Activated T-cell treated with anti-CD3 and anti-CD28 coated beads for 4 hours (primary cell): ENCODE measurements at places on chromosomes 6 and 20.

DNA sequence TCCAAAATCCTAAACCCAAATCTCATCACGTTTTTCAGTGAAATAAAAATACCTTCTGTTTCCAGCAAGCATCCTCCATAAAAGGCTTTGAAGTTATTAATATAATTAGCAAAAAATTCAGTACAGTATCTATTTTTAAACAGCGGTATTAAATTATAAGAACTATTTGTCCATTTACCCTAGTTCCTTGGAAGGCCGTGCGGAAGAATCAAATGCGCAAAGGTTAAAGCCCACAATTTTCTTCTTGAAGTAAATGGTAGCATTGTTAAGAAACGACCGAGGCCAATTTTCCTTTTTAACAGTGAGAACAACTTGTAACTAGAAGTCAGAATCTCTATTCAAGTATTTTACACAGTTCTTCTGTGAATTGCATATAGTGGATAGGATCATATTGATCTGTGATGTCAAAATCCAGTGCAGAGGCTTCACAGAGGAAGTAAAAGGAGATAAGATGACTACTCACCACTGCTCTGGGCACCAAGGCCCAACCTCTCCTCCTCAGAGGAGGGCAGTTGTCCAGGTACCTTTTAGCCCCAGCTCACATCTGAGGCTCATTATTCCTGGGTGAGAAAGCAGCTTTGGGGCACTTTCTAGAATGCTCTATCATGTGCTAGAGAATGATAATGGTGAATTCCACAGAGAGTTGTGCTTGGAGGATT, 36.3 kb downstream of the TNFAIP3 start:
- DNase-seq: no peak

DNA sequence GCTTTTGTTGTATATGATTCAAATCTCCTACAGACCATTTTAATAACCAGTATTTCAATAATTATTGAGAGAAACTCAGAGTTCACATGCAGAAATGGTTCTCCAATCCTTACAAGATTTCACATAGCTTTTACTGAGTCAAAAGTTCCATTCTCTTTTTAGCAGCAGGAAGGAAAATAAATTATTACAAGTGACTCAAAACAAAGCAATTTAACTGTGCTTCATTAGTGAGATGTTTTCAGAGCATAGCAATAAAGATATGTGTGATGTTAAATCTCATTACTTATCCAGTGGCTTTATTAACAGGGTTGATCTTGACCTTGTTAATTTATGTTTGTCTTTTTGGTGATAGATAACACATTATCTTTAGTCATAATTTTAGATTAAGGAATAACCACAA, 22.0 kb downstream of the KIF13A start:
- DNase-seq: no peak

DNA sequence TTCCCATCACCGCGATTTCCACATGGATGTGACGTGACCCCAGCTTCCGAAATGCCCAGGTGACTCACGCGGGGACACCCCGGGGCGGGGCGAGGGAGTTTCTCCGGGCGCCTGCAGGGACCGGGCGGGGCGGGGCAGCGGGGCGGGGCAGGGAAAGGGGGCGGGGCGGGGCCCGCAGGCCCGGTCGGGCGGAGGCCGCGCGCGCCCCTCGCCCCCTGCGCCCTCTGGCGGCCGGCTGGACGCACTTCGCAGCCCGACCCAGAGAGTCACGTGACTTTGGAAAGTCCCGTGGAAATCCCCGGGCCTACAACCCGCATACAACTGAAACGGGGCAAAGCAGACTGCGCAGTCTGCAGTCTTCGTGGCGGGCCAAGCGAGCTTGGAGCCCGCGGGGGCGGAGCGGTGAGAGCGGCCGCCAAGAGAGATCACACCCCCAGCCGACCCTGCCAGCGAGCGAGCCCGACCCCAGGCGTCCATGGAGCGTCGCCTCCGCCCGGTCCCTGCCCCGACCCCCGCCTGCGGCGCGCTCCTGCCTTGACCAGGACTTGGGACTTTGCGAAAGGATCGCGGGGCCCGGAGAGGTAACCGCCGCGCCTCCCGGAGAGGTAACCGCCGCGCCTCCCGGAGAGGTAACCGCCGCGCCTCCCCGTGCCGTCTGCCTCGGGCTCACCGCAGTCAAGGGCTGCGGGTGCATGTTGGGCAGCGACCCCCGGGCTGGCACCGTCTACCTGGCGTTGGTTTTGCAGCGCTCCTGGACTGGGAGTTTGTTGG, at the start of gene TNFAIP3:
TNFAIP3 (plus strand) TSS at position 346 of the 771 bp plus-strand sequence. CDS start 3,969 bp downstream, outside the sequence.
- DNase-seq: peak; percentile 94

DNA sequence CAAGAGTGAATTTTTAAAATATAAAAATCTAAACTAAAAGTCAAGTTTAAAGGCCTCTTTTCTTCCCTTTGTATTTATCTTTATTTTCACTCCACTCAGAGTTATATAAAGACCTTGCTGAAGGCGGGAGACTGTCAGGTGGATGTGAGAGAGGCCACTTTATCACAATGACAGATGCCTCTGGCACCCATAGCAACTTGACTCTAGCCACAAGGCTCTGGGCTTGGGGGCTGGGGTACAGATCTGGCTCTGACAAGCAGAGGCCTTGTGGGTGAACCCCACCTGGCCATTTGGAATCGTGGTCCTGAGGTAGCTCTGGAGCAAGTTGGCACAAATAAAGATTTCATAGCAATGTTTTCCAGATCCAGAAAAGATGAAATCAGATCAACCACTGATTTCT, 417.2 kb downstream of the RFPL4B start:
- no peak for DNase-seq

DNA sequence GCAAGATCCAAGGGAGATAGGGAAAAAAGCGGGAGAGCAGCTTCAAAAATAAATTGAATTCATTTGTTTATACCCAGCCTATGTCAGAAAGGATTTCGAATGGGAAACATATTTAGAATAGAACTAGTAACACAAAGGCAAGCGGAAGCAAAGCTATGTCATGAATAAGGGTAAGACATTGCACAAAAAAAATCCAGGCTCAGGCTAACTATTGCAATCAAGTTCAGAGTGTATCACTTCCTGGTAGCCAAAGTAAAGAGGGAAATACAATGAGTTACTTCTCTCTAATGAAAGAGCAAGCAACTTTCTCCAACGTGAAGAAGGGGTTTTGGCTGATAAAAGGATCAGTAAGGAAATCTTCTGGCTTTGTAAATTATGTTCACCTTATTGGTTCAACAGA, 212.8 kb downstream of the ZMYND8 start:
- no peak for DNase-seq

- no peak for DNase-seq
Measured at GRCh38 chr20:12175538-12175937, 257.8 kb downstream of the BTBD3 start.

GRCh38 chr6:162251257-162251656, 476.3 kb downstream of the PRKN start:
- DNase-seq: no peak

DNA sequence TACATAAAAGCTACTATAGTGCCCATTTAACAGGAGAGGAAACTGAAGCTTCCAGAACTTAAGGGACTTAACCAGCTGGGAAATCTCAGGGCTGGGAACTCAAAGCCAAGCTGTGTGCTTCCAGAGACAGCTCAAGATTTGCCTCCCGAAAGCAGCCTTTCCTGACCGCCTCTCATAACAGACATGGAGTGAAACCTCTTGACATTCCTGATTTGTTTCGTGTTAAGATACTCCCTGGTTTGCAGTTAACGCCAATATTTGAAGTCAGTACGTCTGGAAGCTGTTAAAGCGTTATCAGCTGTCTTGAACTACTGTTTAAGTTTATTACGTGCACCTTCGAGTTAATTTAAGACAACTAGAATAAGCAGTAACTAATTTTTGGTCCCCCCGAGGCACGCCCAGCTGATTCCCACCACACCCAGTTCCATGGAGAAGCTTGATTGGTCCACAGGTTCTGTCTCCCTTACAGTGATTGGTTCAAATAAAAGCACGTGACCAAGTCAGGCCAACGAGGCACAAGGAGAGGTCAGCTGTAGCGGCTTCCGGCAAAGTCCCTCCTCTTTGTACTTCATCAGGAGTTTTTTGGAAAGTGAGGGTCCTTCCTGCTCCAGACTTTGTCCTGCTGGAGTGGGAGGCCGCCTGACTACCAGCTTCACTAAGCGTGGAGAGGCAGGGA, 8.9 kb upstream of the TCP11 start:
- DNase-seq: no peak

DNA sequence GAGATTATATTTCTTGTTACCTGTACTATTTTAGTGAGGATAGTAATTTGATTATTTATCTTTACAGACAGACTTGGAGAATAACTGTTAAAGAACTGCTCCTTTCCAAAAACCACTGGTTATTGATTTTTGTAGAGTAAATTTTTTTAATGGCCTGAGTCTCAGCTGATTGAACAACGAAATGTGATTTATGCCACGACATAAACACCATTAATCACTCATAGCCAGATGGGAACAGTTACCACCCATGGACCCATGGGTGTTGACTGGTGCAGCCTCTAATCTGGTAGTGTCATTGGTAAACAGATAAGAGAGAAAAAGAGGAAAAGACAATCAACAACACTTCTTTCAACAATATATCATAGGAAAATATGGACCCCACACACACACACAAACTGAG, 101.4 kb upstream of the BEND6 start:
- DNase-seq: no peak

DNA sequence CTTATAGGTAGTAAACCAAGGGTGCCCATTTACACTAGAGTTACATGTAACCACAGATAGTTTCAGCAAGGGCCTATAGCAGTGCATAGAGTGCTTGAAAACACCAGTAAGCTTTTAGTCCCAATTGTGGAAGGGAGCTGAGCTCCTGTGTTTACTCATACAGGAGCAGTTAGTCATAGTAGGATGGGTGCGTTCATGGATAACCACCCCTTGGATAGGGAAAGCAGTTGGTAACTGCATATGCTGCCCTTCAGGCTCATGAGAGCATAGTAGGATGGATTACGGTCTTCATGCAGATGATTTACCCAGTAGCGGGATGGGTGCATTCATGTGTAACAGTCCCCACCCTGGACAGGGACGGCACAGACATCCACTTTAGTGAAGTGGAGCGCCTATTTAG, 45.1 kb downstream of the OR2B6 start:
- DNase-seq: no peak

DNA sequence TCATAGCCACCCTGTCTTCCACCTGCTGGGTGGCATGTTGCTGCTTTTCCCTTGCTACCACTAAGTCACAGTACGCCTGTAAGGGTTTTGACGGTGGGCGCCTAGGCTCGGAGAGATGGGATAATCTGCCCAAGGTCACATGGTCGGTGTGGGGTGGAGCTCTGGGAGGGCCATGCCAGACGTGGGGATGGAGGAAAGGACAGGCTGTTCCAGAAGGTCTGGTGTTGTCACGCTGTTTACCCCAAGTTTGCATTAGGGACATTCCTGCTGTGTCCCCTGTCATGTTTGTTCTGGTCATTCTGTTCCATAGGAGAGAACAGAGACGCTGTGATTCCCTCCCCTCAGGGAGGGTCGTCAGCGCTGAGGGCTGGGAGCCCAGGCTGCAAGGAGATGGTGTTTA, 16.1 kb downstream of the IP6K3 start:
- no peak for DNase-seq

GRCh38 chr6:124131259-124131658, 327.6 kb downstream of the NKAIN2 start:
- no peak for DNase-seq

- DNase-seq: peak; percentile 30
Measured at GRCh38 chr6:43274916-43275597, 23.0 kb upstream of the SLC22A7 start.

DNA sequence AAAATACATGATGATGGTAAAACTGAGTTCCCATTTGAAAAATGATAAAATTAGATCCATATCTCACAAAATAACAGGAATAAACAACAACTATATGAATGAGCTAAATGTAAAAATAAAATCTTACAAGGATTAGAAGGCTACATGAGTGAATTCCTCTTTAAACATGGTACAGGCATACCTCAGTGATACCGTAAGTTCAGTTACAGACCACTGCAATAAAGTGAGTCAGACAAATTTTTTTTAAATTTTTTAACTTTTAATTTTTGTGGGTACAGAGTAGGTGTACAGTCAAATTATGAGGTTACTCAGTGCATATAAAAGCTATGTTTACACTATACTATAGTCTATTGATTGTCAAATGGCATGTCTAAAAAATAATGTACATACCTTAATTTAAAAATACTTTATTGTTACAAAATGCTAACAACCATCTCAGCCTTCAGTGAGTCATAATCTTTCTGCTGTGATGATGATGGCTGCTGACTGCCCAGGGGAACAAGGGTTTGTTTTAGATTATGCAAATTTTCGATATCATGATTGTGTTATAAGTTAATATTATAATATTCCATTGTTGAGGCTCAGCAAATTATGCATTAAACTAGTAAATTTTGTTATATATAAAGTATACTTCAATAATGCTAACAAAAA, 222.8 kb upstream of the RUNX2 start:
- DNase-seq: no peak

- no peak for DNase-seq
Measured at GRCh38 chr6:35465646-35466045, 2.6 kb upstream of the RPL10A start.

DNA sequence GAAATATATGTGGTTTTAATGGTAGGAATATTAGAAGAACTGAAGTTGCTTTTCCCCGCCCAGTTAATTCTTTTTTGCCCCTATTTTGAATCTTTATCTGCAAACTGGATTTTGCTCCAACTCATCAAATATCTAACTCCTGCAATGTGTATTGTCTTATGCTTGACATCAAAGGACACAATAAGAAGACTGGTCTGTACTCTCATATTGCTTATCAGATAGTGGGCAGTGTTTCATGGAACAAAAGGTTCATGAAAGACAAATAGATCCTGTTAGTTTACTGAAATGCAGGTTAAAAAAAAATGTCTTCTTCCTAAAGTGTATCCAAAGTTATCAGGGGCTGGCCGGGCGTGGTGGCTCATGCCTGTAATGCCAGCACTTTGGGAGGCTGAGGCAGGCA, 27.7 kb upstream of the GTF3C6 start:
- no peak for DNase-seq

- no peak for DNase-seq
Measured at GRCh38 chr6:143155681-143156080, 95.0 kb downstream of the AIG1 start.

- no peak for DNase-seq
Measured at GRCh38 chr6:116475141-116475540, 14.0 kb downstream of the CALHM6 start.

DNA sequence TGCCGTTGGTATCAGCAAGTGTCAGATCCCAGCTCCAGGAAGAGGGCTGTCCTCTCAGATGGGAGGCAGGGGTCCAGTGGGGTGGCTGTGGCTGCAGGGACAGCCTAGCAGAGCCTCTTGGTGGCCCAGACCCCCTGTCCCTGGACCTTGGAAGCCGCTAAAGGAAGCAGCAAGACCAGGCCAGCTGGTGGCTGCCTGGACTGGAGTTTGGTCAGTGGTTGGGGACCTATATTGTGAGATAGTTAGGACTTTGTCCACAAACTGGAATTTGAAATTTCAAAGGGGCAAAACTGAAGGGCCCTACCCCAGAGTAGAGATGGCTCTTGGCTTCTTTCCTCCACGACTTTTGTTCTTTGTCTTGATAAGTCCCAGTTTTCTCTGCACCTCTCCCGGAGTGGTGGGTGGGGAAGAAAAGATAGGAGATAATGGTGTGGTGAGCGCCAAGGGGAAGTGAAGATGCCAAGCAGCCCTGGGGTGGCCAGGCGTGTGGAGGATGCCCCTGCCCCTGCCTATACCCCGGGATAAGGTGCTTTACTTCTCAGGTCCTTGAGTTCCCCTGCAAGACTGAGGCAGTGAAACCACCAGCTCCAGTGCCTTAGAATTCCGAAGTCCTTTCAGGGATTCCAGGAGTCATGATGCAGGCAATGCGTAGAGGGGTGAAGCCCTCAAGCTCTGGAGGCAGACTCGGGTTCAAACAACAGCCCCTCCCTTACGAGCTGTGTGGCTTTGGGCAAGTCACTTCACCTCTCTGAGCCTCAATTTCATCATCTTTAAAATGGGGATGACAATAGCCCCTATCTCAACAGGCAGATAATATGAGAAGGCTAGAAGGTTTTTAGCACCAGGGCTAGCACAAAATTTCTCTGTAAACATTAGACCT, 40.2 kb downstream of the HNF4A start:
- DNase-seq: no peak
